Activated T-cell treated with anti-CD3 and anti-CD28 coated beads, Interleukin-2, amount 50 U/mL, for 72 hours (primary cell): ENCODE measurements at places on chromosomes 12 and 14. TPM values are rescaled to one million over a fixed set of nuclear protein-coding genes. Genes with fewer than 3 reads are reported as not detected.

The CCDC198 gene
- total RNA-seq, result not detected

The HOXC4 gene
- total RNA-seq, result 1.00 TPM

The VPS37B gene
- total RNA-seq, result 28.8 TPM

The CCDC60 gene
- not detected for total RNA-seq

The SLC17A8 gene
- total RNA-seq, result not detected

The TMTC1 gene
- 0.22 TPM for total RNA-seq

The A2ML1 gene
- not detected for total RNA-seq

The CARMIL3 gene
- 2.1 TPM for total RNA-seq

The OASL gene
- 45.1 TPM for total RNA-seq

The ERBB3 gene
- 1.9 TPM for total RNA-seq

The SYT10 gene
- not detected for total RNA-seq

The KLRD1 gene
- total RNA-seq, result 6.6 TPM

The LIN52 gene
- 15.7 TPM for total RNA-seq

The AHNAK2 gene
- not detected for total RNA-seq

The DNAI7 gene
- 0.17 TPM for total RNA-seq

The FAM222A gene
- total RNA-seq, result 0.53 TPM

The BICDL1 gene
- total RNA-seq, result 180 TPM

The TMPRSS12 gene
- not detected for total RNA-seq

GRCh38 chr12:100324498-100324897 is 32.4 kb upstream of the SLC17A8 start:
- no peak for DNase-seq

DNA sequence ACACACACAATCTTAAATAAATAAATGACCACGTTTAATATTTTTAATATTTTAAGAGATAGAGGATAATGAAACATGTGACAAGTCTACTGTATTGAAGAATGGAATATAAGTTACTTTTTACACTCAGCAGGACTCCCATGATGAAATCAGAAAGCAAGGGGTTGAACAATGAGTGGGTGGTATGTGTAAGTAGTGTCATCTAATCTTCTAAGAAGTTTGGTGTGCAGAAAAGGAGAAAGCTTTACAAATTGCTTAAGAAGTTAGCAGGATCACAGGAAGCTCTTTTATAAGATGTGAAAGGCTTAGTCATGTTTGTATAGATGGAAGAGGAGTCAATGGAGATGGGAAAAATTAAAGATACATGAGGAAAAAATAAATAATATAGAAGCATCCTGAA is 47.8 kb downstream of the SLC15A5 start:
- no peak for DNase-seq

DNA sequence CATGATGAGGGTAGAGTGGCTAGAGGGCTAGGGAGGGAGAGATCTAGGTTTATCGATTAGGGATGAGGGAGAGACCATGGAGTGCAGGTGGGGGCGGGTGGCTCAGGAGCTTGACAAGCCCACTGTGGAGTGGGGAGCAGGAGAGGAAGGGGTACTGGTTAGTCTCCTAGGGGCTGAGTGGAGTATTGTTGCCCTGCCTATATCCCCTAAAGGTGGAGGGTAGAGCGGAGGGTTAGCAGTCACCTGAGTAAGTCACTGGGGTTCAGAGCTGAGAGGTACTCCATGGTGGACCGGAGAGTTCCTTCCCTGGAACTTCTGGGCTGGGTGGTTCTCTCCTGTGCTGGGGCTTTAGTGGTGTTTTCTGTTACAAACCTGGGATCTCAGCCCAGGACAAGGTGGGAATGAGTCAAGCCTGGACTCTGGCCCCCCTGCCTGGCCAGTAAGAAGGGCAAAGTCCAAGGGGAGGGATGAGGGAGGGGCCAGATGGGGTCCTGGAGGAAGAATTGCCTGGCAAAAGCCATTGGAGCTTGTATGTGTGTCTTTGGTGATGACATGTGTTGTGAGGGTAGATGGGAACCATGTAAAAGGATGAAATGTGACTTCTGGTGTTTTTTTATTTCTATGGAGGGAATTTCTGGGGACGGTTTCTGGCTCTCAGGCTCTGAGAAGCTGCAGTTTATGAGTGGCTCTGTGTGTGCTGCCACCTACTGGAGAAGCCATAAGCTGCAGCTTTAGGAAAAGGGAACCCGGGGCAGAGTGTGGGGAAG is at the start of gene CIDEB:
CIDEB (minus strand) TSS at position 403 of the 767 bp plus-strand sequence; CDS start at position 284, 119 bp downstream.
- DNase-seq, result peak; percentile 57

GRCh38 chr14:64645220-64645892 is 58.9 kb upstream of the PLEKHG3 start:
- DNase-seq, result no peak

DNA sequence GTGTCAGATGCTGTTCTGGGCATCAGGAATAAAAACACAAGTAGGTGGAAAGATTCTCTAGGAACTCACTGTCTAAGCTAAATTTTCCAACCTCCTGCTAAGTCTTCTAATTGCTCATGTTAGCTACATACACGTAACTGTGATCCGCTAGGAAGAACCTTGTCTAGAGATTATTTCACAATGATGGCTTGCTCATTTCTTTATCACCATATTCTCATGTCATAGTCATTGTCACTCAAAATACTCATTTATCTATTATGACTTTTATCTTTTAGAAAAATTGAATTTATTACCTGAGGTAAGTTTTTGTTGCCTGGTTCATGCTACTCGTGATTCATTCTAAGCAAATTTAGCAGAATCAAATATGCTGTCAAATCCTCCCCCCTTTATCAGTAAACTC is 1402.4 kb upstream of the FLRT2 start:
- DNase-seq, result no peak

DNA sequence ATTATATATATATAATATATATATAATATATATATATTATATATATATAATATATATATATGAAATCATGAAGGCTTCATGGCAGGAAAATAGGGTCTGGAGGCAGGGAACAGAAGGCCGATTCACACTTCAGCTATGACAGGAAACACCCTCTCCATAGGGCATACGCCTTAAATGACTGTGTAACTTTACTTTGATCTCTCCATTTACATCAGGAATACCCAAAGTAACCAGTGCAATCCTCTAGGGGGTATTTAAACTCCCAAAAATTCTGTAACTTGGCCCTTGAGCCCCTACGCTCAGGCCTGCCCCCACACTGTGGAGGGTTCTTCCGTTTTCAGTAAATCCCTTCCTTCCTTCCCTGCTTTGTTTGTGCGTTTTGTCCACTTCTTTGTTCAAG is 40.4 kb upstream of the PPP2R5C start:
- DNase-seq, result no peak

- no peak for DNase-seq
Observed at GRCh38 chr12:40228727-40229126, 3.9 kb downstream of the LRRK2 start.

DNA sequence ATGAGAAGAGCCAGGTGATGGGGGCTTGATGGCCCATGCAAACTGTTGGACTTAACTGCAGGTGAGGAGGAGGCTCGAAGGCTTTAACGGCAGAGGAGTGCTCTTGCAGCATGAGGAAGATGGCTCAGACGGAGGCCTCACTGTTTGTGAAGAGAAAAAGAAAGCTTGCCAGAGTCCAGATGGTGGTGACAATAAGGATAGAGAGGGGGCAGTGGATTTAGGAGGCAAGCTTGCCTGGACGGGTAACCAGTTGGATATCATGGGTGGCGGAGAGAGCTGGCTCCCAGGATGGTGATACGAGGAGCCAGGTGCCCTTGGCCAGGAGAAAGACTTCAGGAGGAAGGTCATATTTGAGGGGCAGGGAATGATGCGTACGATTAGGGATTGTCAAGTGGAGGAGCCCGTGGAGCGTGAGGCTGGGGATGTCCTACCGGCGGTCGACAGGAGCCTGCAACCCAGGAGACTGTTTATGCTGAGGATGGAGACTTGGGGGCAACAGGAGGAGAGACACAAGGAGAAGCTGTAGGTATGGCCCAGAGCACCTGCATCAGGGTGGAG is 71.8 kb downstream of the CACNA1C start:
- no peak for DNase-seq

- DNase-seq, result no peak
Observed at GRCh38 chr12:47488888-47489287, 216.9 kb downstream of the RPAP3 start.

GRCh38 chr12:132772606-132773005 is 11.0 kb upstream of the ANKLE2 start:
- DNase-seq, result no peak

- DNase-seq, result no peak
Observed at GRCh38 chr12:28421374-28421773, 231.1 kb downstream of the CCDC91 start.

- DNase-seq, result no peak
Observed at GRCh38 chr14:22870811-22871223, 723 bp upstream of the LRP10 start.

DNA sequence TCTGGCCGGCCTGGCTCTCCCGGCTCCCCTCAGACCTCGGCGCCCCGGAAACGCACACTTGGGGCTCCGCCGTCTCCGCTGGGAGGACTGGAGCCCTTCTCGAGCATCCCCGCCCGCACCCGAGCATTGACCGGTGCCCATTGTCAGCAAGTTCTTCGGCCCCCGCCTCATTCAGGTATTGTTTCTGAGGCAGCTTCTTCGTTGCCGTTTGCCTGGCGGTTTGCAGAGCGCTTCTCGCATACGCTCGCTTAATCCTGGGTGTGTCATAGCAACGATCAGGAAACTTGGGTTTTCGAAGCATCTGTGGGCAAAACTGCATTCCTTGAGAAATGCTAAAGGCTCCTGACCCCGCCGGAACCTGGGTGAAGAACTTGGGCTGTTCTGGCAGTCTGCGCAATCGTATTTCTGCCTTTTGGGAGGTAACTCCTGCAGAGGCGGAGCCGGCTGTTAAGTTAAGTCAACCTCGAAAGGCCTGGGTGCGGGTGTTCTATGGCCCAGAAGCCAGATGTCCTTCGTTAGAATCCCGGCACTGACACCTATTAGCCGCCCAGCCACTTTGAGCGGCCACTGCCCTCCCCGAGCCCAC is 518 bp downstream of the GSKIP start:
- DNase-seq, result peak; percentile 48

GRCh38 chr14:73743431-73743931 is 29.3 kb upstream of the PNMA1 start:
- peak; percentile 64 for DNase-seq

DNA sequence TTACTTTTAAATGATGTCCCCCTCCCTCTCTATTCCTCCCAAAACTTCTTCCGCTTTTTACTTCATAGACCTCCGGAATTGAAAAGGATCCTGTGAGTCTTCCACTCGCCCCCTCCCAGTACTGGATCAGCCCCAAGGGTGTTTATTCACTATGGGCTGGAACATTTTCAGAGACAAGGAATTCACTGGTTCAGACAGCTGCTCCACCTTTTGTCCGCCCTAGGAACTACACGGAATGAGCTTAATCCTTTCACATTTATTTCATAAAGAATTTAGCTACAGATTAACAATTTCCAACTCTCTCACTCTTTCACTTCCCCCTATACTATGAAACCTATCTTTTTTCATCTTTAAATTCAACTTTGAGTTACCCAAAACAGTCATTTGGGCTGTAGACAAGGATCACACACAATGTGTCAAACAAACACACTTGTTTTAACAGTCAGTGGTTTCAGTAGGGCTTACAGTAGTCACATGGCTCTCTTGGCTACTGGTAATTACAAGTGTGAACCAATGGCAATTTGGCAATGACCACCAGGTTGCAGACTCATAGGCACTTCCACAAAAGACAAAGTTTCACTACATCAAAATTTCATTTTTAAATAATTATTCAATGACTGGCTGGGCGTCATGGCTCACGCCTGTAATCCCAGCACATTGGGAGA is 20.6 kb downstream of the CNIH1 start:
- no peak for DNase-seq

- DNase-seq, result no peak
Observed at GRCh38 chr12:6192604-6193380, 7.4 kb upstream of the CD9 start.

DNA sequence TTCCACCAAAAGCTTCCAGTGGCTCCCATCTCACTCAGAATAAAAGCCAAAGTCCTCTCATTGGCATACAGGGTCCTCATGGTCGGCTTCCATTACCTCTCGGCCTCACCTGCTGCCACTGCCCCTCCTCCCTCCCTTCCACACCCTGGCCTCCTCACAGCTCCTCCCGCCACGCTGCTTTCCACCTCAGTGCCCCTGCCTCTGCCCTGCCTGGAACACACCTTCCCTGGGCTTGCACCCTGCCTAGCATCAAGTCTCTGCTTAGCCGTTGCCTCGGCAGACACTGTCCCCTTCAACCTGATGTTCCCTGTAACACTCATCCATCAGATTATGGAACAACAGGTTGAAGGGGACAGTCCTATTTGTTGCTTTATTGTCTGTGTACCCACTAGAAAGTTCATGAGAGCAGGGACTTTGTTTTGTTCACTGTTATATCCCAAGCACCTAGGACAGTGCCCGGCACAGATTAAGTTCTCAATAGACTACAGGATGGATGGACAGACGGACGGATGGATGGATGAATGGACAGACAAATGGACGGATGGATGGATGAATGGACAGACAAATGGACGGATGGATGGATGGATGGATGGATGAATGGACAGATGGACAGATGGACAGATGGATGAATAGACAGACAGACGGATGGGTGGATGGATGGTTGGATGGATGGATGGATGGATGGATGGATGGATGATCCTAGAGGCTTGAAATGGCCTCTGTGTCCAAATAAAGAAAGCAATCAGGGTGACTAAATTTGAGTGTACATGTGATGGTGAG is 14.9 kb downstream of the FIGNL2 start:
- no peak for DNase-seq

DNA sequence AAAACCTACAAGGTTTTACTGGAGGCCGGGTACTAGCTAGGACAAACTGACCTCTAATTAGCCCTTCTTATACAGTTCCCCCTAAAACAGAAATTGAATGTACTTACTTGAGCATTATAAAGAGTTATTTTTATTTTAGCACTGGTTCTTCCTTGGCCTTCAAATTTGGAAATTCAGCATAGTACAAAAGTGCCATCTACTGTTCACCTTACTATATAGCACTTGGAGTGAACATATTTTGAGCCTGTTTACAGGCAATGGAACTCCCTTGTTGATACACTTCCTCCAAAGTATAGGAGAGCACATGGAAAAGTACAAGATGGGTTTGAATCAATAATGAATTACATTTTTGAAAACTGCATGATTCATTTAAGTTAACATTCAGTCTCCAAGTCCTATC is 3.9 kb upstream of the POC1B start:
- DNase-seq, result no peak

DNA sequence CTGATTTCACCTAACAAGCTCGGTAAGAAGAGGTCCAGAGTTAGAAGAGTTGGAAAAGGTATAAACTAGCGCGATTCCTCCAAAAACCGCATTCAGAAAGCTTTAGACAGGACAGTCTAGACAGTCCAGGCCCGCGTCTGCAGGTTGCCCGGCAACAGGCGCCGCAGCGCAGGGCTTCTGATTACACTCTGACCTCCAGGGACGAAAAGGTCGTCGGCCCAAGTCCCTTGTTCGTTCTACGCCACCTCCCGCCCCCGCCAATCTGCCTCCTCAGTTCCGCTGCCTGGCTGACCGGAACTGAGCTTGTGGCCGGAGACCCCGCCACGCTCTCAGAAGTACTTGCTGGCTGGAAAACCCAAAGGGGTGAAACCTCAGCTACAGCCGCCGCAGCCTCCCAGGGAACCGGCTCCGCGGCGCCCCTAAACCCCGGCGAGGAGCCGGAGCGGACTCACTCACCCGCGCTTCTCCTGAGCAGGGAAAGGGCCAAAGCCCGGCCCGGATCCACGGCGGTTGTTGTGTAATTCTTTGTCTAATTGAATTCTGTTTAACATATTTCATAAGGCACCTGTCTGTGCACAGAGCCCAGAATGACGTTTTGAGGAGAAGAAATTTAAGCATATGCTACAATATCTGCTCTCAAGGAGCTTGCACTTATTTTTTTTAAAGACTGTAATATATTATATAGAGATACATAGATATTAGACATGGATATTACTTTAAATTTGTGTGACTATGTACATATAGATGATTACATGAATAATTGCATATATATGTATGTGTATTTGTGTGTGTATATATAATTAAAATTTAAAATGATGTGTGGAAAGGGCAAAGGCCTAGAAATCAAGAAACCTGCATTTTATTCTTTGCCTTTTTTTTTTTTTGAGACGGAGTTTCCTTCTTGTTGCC is at the start of gene CAPS2:
CAPS2 (minus strand) TSS at position 407 of the 909 bp plus-strand sequence. CDS start 3,826 bp downstream, outside the sequence.
- peak; percentile 71 for DNase-seq
